ENCODE measurements at places on chromosomes 5 and 9. TPM values are rescaled to one million over a fixed set of nuclear protein-coding genes. Genes with fewer than 3 reads are reported as not detected.

USP20 gene
- 8.8 TPM for polyA plus RNA-seq

RETREG1 gene
- 28.1 TPM for polyA plus RNA-seq

IL6ST gene
- polyA plus RNA-seq, result 51.3 TPM

WDR36 gene
- polyA plus RNA-seq, result 5.2 TPM

- DNase-seq, result no peak
Measured at GRCh38 chr5:139748505-139748826, 47.1 kb upstream of the PSD2 start.

- no peak for DNase-seq
Measured at GRCh38 chr9:136291306-136292025, 12.4 kb downstream of the CCDC187 start.

- DNase-seq, result no peak
Measured at GRCh38 chr5:169636477-169637084, 494 bp upstream of the DOCK2 start.
